Stimulated activated CD8-positive, alpha-beta memory T cell treated with anti-CD3 and anti-CD28 coated beads, Interleukin-4, amount 100 ng/mL, for 48 hours (primary cell): ENCODE measurements at places on chromosomes 12 and 14.
A peak's percentile ranks its signal among the peaks of the same experiment; 100 is the strongest.

- no peak for DNase-seq
Measured at GRCh38 chr14:32434880-32435279, 105.8 kb downstream of the AKAP6 start.

GRCh38 chr12:33488036-33488435 is 48.4 kb upstream of the SYT10 start:
- DNase-seq = no peak

GRCh38 chr12:51954561-51955361 is 3.3 kb downstream of the ACVR1B start:
- DNase-seq = no peak

- DNase-seq = no peak
Measured at GRCh38 chr12:81092053-81092452, 14.2 kb downstream of the ACSS3 start.

- no peak for DNase-seq
Measured at GRCh38 chr12:52054231-52054832, 3.1 kb downstream of the NR4A1 start.

GRCh38 chr14:85093631-85094330 is 436.2 kb upstream of the FLRT2 start:
- no peak for DNase-seq

DNA sequence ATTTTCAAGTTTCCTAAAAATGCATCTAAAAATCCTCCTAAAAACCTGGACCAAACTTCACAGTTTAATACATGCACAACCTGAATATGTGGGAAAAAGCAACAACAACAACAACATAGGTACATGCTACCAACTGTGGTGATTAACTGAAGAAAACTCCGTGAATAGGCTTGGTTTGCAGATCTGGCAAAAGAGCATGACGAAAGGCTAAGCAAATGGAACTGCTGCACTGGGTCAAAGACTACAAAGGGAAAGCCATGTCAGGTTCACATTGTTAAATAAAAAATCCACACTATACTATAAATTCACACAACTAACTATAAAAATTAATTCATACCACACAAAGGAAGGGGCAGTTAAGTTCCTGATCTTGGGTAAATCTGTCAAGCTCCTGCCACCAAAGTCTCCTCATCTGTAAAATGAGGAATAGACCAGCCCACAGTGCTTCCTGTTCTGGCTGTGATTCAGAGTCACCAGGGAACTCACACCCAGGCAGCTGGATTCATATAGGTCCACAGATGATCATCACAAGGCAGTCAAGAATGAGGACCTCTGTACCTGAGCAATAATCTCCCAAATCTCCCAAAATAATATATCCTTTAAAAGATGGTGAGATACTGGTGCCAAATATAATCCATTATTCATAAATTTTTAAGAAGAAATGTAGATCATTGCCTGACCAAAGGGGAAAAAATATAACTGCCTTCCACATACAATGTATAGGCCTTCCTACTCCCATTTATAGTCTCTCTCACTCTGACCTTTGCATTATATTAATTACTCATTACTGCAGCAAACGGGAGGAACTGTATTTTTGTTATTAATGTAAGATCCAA is 7.0 kb downstream of the CORO1C start:
- DNase-seq = peak; percentile 40

DNA sequence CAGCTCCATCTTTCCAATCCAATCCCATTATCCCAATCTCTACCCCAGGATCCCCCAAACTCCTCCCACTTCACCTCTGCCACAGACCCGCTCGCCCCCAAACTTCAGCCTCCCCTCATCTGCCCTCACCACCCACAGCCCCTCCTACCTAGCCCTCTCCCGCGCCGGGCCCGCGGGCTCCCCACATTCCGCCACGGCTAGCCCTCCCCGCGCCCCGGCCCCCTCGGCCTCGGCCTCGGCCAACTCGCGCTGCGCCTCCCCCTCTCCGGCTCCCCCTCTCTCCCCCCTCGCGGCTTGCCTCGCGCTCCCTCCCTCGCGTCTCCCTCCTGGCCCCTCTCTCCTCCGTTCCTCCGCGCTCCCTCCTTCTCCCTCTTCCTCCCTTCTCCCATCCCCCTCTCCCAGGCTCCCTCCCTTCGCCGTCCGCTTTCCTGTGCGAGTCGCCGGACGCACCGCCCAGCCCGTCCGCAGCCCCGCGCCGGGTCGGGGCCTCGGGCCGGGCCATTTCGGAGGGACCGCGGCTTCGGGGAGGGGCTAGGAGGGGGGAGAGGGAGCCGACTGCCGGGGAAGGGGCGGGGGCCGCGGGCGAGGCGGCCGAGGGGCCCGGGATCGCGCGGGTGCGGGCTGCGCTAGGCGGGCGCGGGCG is at the start of gene ATN1:
Gene ATN1 (plus strand): TSS at position 581 of the 643 bp plus-strand sequence. CDS start 6,043 bp downstream, outside the sequence.
- DNase-seq = peak; percentile 68

DNA sequence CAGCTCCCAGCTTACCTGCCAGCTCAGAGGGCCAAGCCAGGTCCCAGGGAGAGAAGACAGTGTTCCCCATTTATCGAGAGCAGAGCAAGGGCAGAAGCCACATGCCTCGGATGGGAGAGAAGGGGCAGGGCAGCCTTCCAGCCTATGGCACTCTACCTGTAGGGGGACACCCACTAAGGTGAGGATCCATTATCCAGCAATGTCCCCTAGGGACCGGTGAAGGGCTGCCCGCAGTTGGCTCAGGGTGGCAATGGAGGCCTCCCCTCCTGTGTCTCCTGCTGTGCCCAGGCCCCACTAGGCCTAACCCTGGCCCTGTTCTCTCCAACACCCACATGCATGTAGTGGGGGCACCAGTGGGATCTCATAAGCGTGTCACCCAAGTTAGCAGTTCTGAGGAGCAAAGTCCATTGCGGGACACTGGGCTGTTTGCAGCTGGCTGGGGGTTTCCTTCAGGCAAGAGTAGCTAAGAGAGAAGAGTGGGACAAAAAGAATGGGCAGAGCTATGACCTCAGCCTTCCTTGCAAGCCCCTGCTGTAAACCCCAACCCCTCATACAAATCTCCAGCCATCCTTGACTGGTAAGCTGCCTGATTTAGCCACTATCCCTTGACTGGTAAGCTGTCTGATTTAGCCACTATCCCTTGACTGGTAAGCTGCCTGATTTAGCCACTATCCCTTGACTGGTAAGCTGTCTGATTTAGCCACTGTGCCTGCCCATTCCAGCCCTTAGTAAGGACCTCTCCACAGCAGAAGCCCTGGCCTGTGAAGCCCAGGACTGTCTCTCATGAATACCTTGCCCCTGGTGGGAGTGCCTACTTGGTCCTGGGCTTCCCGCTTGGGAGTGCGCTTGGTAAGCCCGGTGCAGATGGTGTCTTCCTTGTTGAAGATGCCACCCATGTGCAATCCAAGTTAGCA is 5.2 kb upstream of the ASB2 start:
- DNase-seq = no peak

GRCh38 chr12:117450209-117450608 is 88.8 kb upstream of the NOS1 start:
- DNase-seq = no peak

DNA sequence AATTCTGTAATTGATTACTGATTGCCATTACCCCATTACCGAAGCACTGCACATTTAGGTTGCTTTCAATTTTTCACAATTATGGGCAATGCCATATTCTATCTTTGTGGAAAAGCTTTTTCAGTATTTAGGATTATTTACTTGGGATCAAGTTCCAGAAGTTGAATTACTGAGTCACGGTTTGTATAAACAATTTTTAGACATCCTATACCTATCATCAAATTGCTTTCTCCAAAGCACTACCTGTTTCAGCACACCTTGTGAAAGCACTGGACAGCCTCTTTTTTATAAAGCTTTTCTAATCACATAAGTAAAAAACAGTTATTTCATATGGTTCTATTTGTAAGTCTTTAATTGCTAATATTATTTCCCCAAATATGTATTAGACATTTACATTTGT is 221.5 kb upstream of the CAND1 start:
- no peak for DNase-seq

DNA sequence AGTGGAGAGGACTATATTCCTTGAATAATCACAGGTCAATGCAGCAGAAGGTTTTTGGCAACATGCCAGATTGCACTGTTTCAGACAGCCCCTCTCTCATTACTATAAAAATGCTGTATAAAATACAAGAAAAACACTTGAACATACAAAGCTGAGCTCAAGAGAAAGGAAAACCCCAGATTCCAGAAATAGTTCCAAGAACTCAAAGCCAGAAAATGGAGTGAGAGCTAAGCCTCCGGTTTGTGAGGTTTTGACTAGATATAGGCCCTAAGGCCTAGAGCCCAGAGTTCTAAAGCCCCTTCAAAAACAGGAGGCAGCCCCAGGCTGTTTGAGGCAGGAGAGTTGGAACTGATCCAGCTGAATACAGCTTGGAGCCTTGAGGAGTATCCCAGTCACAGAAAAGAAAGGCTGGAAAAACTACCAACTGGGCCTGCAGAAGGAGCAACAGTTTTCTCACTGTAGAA is 29.4 kb upstream of the ACTN1 start:
- no peak for DNase-seq

GRCh38 chr14:73785834-73786635 is 65.6 kb upstream of the PTGR2 start:
- peak; percentile 75 for DNase-seq

- no peak for DNase-seq
Measured at GRCh38 chr12:4050340-4050739, 177.1 kb upstream of the PARP11 start.

DNA sequence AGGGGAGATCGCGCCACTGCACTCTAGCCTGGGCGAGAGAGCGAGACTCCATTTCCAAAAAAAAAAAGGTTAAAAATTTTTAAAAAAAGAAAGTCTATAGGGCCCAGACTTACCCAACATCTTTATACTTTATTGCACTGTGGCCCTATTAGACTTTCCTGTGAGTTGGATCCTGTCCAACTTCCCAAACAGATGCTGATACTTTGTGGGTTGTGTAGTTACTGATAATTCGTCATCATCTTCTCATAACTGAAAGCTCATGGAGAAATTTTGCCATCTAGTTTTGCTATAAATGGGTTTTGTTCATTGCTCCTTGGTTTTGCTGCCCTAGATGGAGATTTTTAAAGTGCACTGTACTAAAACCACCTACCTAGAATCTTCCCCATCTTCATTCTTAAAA is 31.1 kb downstream of the APOBEC1 start:
- no peak for DNase-seq

- no peak for DNase-seq
Measured at GRCh38 chr12:70660620-70661219, 23.5 kb upstream of the PTPRB start.

- DNase-seq = no peak
Measured at GRCh38 chr12:41856228-41856627, 288.4 kb downstream of the GXYLT1 start.

GRCh38 chr12:104215638-104216297 is at the start of gene TXNRD1:
TSS of gene TXNRD1 (plus strand) at chr12:104215779. CDS start at chr12:104215803, 24 bp downstream.
- peak; percentile 87 for DNase-seq

- no peak for DNase-seq
Measured at GRCh38 chr12:55470088-55470829, at the start of gene OR6C70. TSS of gene OR6C70 (minus strand) at chr12:55470138. CDS start at chr12:55470138, 0 bp downstream.

DNA sequence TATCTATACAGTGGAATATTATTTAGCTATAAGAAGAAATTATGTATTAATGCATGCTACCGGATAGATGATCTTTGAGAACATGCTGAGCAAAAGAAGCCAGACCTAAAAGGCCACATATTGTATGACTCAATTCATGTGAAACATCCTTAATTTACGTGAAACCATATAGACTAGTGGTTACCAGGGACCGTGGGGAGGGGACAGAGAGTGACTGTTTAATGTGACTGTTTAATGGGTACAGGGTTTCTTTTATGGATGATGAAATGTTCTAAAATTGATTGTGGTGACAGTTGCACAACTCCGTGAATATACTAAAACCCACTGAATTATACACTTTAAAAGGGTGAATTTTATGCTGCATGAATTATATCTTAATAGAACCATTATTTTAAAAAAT is 8.5 kb upstream of the BCL7A start:
- no peak for DNase-seq

GRCh38 chr14:68940614-68941185 is 38.4 kb downstream of the ACTN1 start:
- DNase-seq = no peak

GRCh38 chr14:47874350-47874749 is 198.9 kb upstream of the MDGA2 start:
- no peak for DNase-seq
